Epithelial cell of proximal tubule (primary cell): ENCODE measurements at places on chromosomes 4 and X. TPM values are rescaled to one million over a fixed set of nuclear protein-coding genes. Genes with fewer than 3 reads are reported as not detected.

DNA sequence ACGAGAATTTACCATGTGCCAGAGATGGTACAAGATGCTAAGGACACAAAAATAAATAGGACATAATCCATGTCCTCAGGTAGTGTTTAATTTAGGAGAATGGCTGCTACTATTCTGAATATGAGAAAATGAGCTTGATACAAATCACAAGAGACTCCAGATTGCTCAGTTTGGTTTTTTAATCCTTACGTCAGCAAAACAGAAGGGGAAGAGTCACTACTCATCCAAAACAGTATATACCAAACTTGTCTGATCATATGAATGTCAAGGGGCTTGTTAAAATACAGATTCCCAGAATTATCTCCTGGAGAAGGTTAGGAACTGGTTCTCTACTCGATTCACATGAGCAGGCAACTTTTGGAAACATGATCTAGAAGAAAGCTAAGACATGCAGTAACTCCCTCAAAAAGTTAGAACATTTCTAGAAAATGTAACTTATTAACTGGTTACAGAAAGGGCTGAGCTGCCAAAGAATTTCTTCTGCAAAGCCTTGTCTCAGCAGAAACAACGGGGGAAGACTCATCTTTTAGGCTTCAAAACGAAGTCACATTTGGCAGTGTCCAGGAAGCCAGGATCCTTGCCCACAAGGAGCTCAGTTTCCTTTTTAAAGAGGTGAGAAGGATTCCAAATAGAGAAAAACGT lies 3.4 kb downstream of the AIFM1 start:
- no peak for DNase-seq

GRCh38 chr4:13174001-13174400 lies 310.1 kb downstream of the RAB28 start:
- DNase-seq = no peak

- peak; percentile 95 for DNase-seq
These were observed 541.4 kb upstream of the BOD1L1 start for GRCh38 chr4:14168919-14169318.

GRCh38 chr4:73070074-73070390 lies 516 bp upstream of the COX18 start:
- DNase-seq = no peak

GRCh38 chr4:38279650-38280322 lies 319.6 kb downstream of the PTTG2 start:
- DNase-seq = no peak

GRCh38 chrX:19867411-19867732 lies 20.0 kb downstream of the SH3KBP1 start:
- no peak for DNase-seq

DNA sequence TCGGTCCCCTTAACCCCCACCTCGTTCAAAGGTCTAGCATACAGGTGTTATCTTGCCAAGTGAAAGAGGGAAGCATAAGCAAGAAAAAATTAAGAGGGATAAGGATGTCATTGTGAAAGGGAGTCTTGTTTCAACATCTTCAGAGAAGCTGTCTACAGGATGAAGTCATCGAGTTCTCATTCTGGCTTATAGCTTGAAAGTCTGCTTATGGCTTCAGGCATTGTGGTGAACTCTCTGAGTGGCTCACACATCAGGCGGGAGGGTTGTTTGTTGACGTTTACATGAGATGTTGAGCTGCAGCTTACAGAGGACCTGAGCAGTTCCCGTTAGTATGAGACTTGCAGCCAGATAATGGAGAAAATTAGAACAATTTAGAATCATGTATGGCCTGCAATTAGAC lies 16.6 kb downstream of the MAGEA9B start:
- DNase-seq = no peak

DNA sequence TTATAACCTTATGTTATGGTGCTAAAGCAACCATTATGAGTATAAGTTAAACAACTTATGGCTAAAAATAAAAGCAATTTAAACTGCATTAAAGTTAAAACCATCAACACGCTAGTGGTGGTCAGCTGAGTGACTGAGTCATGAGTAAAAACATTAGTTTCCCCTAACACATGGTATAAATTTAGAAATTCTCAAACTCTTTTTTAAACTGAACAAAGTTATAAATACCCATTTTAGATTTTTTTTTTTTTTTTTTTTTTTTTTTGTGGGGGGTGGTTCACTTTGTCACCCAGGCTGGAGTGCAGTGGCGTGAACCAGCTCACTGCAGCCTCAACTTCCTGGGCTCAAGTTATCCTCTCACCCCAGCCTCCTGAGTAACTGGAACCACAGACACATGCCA lies 5.4 kb upstream of the BBS7 start:
- DNase-seq = no peak

GRCh38 chr4:88779431-88779830 lies 81.8 kb upstream of the NAP1L5 start:
- DNase-seq = peak; percentile 71

DNA sequence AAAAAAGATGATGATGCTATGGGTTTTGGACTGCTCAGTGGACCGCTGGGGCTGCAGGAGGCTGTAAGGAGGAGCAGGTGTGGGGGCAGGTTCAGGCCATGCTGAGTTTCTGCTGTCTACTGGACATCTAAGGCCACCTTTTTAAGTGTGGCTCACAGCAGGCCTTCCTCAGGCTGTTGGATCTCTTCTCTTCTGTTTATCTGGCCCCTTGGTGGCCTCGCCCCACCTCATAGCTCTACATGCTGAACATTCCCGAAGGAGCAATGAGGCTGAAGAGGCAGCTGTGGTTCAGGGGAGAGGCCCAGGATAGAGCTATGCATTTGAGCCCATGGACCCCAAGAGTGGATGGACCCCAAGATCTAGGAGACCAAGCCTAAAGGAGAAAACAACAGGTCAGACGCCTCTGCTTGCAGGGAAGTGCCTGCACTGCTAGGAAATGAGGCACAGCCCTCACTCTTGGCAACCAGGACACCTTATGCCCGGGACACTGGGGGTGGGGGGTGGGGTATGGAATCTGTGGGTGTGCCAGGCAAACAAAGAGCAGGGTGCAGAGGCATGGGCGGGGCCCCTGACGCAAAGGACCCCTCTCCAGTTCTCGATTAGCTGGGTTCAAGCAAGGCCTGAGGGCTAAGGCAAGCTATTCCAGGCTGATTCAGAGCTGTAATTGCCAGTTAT lies 168.9 kb downstream of the BCOR start:
- no peak for DNase-seq

DNA sequence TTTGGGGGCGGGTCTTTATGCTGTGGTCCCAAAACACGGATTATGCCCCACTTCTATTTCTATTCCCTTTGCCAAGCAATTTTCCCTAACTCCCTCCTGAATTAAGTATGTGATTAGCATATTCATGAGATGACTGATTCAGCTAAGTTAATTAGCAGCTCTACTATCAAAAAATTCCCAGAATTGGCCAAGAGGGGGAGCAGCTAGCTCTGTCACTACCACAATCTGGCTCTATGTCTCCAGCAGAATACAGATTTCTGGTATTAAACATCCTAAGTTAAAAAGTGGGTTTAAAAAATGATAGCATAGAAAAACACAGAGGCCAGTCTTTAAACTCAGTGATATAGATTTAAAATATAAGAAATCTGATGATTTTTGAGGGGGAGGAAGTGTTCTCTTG lies 80.3 kb downstream of the GPC4 start:
- DNase-seq = no peak

DNA sequence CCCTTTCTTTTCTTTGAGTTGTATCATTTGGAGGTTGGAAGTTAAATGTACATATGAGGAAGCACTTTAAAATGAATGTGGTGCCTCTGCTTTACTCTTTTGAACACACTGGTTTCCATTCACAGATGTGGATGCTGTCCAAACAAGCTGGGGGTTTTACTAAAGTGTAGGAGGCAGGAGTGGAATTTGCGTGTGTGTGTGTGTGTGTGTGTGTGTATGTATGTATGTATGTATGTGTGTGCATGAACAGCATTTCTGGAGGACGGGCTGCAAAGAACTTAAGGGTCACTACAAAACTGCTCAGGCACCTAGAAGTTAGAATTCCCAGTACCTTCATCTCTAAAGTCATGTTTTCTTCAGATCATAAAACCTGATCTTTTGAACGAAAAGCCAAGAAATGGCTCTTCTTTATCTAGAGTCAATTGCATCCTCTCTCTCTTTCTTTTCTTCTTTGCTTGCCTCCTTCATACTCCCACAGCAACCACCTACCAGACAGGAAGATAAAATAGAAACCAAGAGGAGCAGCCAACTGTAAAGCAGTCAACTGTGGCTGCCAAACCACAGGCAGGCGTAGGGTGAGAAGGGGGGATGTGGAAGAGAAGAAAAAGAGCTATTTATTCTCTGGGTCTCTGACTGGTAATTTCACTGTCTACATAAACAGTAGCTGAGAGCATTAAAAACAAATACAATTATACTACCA lies 177.0 kb upstream of the RASGEF1B start:
- DNase-seq = peak; percentile 36

DNA sequence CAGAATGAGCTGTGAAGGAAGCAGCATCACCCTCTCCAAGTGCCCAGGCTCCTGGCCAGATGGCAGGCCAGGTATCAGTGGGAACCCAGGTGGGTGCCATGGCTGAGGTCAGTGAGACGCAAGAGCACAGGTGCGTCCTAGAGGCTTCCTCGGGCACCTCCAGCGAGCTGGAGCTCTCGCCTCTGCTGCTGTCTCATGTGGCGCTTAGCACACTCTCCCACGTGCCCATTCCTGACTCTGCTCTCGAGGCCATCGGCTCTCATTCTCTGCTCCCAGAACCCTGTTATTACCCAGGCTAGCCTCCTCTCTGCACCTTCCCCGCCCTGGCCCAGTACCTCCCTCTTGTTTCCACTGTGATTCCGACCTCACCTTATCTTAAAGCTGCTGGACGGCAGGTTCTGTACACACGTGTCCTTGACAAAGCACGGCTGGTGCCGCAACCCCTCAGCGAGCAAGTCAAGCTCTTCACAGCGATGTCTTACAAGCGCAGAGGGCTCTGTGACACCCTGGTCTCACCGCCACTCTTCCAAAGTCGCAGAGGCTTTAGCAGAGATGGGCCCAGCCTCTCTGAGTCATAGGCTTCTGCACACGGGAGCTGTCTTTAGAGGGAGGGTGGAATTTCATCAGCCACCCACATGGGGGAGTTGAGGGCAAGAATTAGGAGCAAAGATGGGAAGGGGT lies 15.4 kb upstream of the MSANTD1 start:
- DNase-seq = no peak

- no peak for DNase-seq
These were observed 143.6 kb upstream of the TEX13C start for GRCh38 chrX:125175991-125176584.

The MAGEC1 gene
- not detected in 2 replicates for total RNA-seq

The TNIP3 gene
- 0.07 and 0.46 TPM in 2 replicates for total RNA-seq

The HAUS7 gene
- 24.3 and 57.0 TPM in 2 replicates for total RNA-seq

The DDIT4L gene
- 3.1 and 4.3 TPM in 2 replicates for total RNA-seq

The PCDH18 gene
- total RNA-seq = 0.29 and 1.5 TPM in 2 replicates

The P2RY10 gene
- not detected in 2 replicates for total RNA-seq

The MAGEA6 gene
- total RNA-seq = not detected in 2 replicates
